Left ventricle myocardium inferior (tissue), 1 donor: ENCODE measurements at places on chromosomes 7 and 10. TPM values are rescaled to one million over a fixed set of nuclear protein-coding genes. Genes with fewer than 3 reads are reported as not detected.

DNA sequence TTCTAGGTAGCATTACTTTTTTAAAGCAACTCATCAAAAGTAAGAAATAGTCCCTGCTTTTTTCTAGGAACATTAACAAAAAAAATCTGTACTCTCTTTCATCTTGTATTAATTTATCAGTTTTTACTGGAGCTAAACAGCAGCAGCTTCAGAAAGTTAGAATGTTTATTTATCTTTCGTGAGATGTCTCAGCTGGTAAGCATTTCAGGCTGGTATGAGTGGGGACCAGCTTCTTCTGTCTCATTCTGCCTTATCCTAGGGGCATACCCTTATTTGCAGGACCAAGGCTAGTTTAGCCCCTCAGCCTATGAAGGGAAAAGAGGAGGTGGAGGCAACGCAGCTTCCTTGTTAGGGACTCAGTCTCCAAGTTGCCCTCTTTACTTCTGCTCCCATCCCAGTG, 35.1 kb downstream of the LANCL2 start:
- no peak for DNase-seq

GRCh38 chr10:89555688-89556445, 20.5 kb upstream of the SLC16A12 start:
- no peak for DNase-seq

GRCh38 chr7:28473571-28474281, 61.4 kb downstream of the CREB5 start:
- DNase-seq, result peak; percentile 53

The CYP2C8 gene
- not detected for total RNA-seq

The OR6V1 gene
- total RNA-seq, result not detected

DNA sequence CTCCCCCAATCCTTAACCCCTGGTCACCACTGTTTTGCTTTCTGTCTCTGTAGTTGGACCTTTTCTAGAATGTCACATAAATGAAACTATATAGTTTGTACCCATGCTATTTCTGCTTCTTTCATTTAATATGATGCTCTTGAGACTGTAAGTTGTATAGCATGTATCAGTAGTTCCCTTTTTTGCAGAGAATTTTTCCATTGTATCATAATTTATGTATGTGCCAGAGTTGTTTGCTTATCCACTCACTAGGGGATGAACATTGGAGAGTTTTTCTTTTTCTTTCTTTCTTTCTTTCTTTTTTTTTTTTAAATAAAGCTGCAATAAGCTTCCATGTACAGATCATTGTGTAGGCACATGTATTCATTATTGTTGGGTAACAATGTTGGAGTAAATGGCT, 544.8 kb downstream of the CNTNAP2 start:
- no peak for DNase-seq

DNA sequence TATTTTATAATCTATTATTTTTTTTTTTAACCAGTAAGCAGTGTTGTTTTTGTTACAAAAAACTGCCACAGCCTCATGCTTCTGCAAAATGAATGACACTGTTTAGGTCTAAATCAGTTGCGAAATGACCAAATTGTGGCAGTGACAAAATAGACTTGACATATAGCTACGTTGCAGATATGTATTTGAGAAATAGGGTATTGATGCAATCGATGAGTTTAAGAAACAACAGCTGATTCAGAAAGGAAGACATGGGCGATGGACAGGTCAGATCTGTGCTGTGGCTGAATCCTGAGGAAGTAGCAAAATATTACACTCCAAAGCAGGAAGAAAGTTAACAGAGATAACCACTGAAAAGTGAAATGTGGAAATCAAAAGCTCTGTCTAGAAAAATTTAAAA, 89.0 kb upstream of the STEAP4 start:
- no peak for DNase-seq

The HMX2 gene
- total RNA-seq, result not detected

The BCAP29 gene
- 91.0 TPM for total RNA-seq

The CALCR gene
- total RNA-seq, result 0.08 TPM

GRCh38 chr10:58898854-58899573, 277.4 kb upstream of the PHYHIPL start:
- DNase-seq, result no peak

- DNase-seq, result no peak
Measured at GRCh38 chr10:118342638-118343020, 505 bp upstream of the FAM204A start.

DNA sequence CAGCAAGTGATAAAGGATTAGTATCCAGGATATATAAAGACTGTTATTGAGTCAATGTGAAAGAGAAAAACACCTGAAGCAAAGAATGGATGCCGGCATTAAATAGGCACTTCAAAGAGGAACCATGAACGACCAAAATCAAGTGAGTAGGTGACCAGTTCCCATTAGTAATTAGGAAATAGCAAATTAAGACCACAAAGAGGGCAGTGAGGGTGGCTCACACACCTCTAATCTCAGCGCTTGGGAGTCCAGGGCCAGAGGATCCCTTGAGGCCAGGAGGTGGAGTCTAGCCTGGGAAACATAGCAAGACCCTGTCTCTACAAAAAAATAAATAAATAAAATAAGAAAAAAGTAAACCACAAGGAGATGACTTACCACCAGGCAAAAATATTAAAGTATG, 1.5 kb upstream of the ANTXRL start:
- DNase-seq, result no peak

- no peak for DNase-seq
Measured at GRCh38 chr10:85003083-85003482, 674.7 kb downstream of the CCSER2 start.

- DNase-seq, result no peak
Measured at GRCh38 chr7:127365164-127365956, 27.1 kb downstream of the ZNF800 start.

DNA sequence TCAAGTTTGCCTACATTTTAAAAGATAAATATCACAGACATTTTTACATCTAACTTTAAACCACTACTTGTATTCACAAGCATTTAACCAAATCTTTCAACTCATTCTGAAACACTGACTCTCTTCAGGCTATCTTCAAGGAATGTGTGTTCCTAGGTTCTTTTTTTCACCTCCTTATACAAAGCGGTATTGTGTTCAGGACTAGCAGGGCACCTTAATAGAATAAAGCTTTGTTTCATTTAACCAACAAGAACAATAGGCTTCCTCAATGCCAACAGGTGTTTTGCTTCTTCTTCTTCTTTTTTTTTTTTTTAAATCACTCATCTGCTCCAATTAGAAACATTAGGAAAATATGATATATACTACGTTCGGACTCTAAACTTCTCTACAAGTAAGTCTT, 212.9 kb upstream of the SEMA3E start:
- no peak for DNase-seq

DNA sequence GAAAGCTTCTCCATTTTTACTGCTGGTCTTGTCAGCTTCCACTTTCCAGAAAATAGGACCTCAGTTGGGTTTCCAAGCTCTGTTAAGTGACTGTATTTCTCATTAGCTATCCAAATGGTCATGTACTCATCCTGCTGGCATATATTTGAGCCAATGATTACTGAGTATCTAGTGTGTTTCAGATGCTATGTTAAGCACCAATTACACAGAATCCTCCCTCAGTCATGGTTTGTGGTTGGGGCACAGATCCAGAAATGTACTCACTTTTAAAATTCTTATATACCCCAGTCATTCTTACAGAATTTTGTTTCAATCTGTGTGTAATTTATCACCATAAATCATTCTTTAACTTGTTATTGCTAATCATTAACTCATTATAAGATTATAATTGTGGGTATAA, 362.3 kb upstream of the MTPN start:
- no peak for DNase-seq

The TMEM229A gene
- not detected for total RNA-seq

DNA sequence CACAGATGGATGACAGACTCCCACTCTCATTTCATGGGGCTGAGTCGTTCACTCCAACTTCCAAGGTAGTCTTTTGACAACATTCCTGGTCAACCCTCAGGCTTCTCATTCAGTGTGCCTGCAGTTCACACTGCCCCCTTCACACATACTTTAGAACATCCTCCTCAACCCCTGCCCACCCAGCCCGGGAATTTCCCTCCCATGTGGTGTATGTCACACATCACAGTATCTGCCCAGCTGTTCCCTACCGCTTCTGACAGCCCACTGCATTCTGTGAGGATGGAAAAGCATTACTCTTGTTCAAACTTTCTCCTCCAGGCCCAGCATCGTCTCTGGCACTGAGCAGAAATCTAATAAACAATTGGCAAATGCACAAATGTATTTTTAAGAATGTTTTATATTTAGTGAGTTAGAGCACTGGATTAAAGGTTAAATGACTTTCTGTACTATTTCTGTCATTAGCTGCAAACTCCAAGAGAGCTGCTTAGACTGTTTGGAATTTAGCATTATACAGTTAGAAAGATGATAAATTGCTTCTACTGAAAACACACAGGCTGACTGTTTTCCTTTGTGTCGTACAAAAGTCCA, 110.4 kb downstream of the SFMBT2 start:
- DNase-seq, result no peak

The TRRAP gene
- 15.5 TPM for total RNA-seq

DNA sequence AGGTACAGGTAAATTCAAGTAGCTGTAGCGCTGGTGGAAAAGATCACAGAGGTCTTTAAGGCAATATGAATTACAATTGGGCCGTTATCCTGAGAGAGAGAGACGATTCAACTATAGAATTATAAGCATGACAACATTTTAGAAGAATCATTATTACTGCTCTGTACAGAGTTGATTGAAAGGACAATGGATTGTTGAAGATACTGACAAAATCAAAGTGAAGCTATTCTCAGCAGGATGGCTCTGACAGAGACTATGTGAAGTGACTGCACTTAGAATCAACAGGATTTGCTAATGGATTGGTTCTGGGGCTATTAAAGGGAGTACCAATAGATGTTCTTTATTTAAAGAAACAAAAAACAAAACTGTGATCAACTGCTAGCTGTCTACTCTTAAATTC, 634.8 kb upstream of the GRM3 start:
- no peak for DNase-seq

The ANKRD61 gene
- total RNA-seq, result not detected

DNA sequence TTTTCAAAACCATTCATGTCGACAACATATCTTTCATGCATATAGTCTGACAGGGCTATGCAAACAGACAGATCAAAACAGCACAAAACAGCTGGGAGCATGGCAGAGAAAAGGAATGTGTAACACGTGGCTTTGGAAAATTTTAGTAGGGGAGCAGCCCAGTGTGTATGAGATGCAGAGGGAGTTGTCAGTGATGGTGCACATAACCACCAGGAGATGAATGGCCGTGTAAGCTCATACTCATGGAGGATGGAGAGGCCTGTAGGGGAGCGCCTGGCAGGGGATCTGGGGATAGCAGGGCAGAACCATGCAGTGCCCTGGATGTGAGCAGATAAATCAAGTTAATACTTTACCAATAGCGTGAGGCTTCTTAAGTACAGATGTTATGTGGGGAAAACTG, 45.7 kb downstream of the RHOBTB1 start:
- no peak for DNase-seq

The CYP3A5 gene
- total RNA-seq, result not detected

- no peak for DNase-seq
Measured at GRCh38 chr7:100753750-100754149, 20.4 kb downstream of the ZAN start.

GRCh38 chr7:4159154-4159501, 523.0 kb upstream of the FOXK1 start:
- DNase-seq, result no peak

GRCh38 chr7:158023681-158024350, 563.8 kb downstream of the PTPRN2 start:
- no peak for DNase-seq

GRCh38 chr10:55369670-55370420, 568.8 kb upstream of the PCDH15 start:
- no peak for DNase-seq

The PTF1A gene
- not detected for total RNA-seq

DNA sequence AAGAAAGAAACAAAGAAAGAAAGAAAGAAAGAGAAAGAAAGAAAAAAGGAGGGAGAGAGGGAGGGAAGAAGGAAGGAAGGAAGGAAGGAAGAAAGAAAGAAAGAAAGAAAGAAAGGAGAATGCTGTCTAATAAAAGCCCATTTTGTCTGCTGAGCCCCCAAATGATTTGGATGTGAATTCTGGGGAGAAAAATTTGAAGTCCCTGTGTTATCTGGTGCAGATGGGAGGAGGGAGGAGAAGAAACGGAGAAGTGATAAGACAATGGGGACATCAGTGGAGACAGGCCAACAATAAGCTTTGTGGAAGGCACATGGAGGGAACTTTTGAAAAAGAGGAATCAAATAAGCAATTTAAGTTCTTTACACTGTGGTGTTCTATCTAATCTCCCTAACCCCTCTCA, 24.6 kb upstream of the TMEM273 start:
- DNase-seq, result no peak

- DNase-seq, result no peak
Measured at GRCh38 chr10:132187430-132188138, 836 bp downstream of the DPYSL4 start.

The TMEM209 gene
- total RNA-seq, result 9.9 TPM

The ABCB4 gene
- 4.2 TPM for total RNA-seq

The SPDYE16 gene
- 0.22 TPM for total RNA-seq

The PRF1 gene
- 2.6 TPM for total RNA-seq

The CYP2C19 gene
- not detected for total RNA-seq

The TACC2 gene
- total RNA-seq, result 400 TPM

The THSD7A gene
- total RNA-seq, result 1.6 TPM

- no peak for DNase-seq
Measured at GRCh38 chr7:17412883-17413282, 114.4 kb downstream of the AHR start.

GRCh38 chr7:153942036-153942435, 110.2 kb upstream of the DPP6 start:
- no peak for DNase-seq

- no peak for DNase-seq
Measured at GRCh38 chr7:137954614-137955013, 47.3 kb downstream of the CREB3L2 start.
